HAP-1 (cell line): ENCODE measurements at places on chromosomes 4 and X.

GRCh38 chrX:1416965-1417760, 25.2 kb upstream of the SLC25A6 start:
- DNase-seq, result no peak

GRCh38 chr4:55879224-55879623, 25.8 kb downstream of the EXOC1 start:
- no peak for DNase-seq

- peak; percentile 71 for DNase-seq
Measured at GRCh38 chr4:122003335-122003734, 51.5 kb upstream of the TRPC3 start.

DNA sequence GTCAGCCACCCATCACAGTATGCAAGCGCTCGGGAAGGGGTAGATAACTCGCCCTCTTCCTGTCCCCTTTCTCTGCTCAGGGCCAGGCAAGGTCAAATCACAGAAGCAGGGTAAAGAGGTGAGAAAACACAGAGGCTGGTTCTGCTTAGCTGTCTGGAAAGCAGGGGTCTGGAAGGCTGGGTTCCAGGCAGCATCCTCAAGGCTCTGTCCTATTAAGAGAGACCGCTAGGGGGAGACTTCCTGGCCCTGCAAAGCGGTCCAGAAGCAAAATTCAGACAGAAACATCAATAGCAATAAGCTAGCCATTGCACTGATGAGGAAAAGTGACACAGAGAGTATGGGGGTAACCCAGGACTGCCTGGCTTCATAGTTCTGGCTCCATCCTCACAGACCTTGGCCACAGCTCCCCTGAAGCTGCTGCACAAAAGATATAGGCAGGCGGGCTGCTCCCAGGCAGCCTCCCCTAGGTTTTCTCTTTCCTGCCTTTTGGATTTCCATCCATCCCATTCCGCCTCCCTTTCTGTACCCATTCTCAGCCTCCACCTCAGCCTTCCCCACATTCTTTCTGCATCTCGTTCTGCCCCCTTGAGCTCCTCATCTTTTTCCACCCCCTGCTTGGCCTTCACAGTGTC, 308.5 kb downstream of the EVC2 start:
- peak; percentile 48 for DNase-seq

GRCh38 chr4:8727546-8728510, 135.3 kb downstream of the CPZ start:
- DNase-seq, result peak; percentile 4

- DNase-seq, result no peak
Measured at GRCh38 chr4:98794565-98795205, 134.2 kb downstream of the EIF4E start.

DNA sequence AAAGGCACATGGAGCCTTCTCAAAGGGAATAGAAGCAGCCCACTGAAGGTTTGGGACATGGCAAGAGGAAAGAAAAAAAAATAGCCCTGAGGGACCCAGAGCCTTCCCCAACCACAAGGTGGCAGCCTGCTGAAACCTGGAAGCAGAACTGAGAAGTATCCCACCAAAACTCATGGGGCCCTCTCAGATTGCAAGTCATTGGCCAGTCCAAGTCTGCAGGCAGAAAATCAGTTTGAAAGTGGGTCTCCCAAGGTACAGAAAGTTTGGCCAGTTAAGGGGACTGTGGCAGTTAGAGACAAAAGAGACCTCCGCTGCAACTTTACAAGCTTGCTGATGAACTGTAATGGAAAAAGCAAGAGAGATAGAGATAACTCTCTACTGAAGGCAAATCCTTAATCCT, 155.8 kb downstream of the ANTXR2 start:
- DNase-seq, result peak; percentile 56

DNA sequence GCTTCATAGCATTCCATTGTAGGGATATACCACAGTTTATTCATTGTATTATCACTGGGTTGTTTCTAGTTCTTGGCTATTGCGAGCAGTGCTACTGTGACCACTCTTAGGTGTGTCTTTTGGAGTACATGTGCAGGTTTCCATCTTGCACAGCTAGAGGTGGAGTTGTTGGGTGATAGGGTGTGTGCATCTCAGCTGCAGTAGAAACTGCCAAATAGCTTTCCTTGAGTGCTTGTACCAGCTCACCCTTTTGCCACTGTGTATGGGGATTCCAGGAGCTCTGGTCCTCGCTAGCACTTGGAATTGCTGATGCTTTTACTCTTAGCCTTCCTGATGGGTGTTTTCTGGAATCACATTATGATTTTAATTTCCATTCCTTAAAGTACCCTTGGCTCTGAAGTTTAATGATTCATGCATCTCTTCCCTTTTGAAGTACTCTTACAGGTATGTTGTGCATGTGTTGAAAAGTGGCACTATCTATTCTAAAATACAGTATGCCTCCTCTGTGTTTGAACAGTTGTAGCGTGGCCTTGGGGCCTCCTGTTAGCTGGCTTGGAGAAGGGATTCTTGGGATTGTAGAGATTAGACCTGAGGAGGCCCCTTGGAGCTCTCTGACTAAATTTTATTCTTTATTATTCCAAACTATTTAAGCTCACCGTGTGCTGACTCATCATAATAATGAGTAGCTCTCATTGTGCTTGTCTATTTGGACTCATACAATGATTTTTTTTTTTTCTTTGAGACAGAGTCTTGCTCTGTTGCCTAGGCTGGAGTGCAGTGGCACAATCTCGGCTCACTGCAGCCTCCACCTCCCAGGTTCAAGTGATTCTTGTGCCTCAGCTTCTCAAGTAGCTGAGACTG, 38.4 kb downstream of the HTT start:
- DNase-seq, result no peak

DNA sequence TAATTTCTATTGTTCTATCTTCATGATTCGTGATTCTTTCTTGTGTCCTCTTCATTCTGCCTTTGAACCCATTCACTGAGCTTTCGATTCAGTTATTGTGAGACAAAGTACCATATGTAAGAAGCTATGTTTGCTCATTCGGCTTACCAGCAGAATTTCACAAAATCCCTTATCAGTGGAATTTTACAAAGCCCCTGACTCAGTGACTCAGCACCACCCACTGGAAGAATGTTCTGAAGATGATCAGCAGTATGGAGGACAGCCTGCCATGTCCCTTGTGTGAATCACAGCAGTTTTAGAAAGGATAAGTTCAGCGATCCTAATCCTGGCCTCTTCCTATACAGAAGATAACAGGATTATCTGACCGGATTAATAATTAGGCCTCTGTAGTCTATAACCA, 5.8 kb upstream of the UXT start:
- DNase-seq, result no peak

DNA sequence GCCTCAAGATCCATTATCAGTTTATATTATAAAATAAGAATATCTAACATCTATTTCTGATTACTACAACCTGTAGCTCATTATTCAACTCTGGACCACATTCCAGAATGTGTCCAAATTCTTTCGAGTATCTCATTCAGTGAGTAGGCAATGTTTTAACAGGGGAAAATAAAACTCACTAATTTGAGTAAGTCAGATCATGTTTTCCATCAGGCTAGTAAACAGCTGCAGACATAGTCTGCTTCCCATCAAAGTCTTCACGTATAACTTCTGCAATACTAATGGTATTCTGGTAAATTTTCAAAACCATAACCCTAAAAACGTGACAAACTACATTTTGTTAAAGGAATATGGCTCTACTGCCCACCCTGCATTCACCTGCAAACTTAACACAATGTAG, 31.8 kb downstream of the TBCK start:
- no peak for DNase-seq

GRCh38 chr4:23819041-23819511, 70.8 kb downstream of the PPARGC1A start:
- no peak for DNase-seq

DNA sequence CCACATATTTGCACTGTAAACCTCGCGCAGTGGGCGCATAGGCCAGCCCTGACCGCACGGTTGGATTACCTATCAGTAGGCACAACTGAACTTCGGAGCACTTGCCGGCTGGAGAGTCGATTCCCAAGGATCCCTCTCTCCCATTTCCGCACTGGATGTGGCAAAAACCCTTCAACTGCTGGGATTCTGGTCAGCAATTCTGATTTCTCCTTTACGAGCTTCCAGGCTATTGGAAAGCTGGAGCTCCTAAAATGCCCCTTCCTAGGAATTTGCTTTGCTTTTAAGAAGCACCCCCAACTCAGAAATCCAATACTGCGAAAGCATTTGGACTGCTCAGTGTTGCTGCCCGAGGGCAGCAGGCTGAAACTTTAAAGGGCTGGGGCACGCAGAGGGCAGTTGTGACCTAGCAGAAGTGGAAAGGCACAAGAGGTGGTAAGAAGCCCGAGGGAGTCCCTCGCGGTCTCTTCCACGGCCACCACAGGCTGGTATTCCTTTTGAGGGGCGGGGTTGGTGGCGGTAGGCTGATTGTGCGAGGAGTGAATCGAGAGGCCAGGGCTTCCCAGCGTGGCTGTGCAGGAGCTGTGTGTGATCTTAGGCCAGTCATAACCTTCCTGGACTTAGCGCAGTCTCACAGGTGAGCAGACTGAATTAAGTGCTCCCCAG, 1.6 kb downstream of the ZAR1 start:
- no peak for DNase-seq

DNA sequence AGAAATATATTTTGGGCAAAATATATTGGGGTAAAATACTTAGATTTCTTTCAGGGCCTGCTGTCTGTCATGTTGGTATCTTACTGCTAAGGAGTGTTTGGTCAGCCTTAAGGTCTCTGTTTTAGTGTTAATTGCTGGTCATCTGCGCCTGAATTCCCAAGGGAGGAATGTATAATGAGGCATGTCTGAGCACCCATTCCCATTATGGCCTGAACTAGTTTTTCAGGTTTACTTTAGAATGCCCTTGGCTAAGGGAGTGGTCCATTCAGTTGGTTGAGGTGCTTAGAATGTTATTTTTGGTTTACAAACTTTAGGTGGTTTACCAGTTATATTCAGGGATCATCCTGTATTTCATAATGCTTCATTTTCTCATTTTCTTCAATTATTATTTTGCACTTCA, 125.9 kb downstream of the CFAP299 start:
- DNase-seq, result no peak

- DNase-seq, result no peak
Measured at GRCh38 chr4:40550196-40550595, 79.5 kb downstream of the RBM47 start.

GRCh38 chr4:1364217-1364616, 17.2 kb downstream of the UVSSA start:
- DNase-seq, result no peak

DNA sequence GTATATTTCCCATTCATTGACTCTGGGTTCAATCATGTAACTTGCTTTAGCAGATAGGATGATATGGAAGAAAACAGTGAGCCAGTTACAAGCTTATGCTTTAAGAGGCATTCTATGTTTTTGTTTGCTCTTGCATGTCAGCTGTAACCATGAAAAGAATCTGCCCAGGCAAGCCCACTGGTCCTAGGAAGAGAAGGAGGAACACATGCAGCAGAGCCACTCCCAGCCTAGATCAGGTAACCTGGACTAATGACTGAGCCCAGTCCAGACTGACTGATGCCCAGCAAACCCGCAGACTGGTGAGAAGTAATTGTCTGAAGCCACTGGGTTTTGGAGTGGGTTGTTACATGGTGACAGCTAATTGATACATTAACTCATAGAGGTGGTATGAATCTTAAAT, 167.9 kb downstream of the COL4A6 start:
- DNase-seq, result no peak

DNA sequence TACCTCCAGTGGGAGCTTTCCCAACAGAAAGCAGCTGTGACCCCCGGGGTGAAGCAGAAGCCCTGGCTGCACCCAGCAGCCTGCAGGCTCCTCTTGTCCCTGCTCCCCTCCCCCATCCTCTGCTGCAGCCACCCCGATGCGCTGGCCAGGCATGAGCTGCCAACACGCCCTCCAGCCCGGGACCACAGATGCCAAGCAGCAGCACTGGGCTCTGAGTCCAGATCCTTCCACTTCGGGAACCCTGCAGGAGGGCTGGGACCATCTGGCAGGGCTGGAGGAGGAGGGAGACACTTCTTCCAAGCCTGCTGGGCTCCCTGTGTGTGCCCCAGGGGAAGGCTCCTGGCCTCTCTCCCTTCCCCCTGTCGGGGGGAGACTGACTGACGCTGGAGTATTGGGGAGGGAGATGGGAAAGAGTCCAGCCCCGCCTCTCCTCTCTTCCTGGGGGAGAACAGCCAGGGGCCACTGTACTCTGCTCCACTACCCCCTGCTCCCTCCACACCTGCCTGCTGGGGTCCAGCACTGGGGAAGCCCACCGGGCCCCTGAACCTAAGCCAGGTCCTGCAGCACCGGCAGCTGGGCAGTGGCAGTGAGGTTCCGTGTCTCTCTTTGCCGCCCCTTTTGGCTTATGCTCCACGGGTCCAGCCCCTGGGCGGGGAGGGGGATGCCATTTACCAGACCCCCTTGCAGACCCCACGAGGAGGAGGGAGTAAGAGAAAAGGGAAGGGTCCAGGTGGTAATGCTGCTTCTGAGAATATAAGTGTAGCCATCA, 55.7 kb downstream of the PPP2R2C start:
- no peak for DNase-seq

GRCh38 chrX:43718081-43718480, 62.0 kb downstream of the MAOA start:
- no peak for DNase-seq

DNA sequence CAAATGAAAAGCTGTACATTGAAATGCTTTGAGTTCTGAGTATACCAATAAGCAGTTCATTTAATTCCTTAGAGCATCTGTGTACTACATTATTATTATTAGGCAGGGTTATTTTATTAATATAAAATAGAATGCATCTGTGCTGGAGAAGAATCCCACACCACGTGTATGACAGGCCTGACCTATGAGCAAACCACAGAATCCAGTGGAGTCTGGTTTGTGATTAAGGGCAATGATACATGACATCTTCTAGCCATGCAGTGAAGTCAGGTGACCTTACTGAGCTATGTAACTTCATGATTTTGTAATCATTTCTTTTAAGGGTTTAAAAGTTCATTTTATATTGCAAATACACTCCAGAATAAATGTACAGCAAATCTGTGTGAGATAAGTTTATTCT, 1165.0 kb upstream of the TENM3 start:
- no peak for DNase-seq

GRCh38 chr4:33160126-33160525, 2440.0 kb downstream of the PCDH7 start:
- peak; percentile 19 for DNase-seq

DNA sequence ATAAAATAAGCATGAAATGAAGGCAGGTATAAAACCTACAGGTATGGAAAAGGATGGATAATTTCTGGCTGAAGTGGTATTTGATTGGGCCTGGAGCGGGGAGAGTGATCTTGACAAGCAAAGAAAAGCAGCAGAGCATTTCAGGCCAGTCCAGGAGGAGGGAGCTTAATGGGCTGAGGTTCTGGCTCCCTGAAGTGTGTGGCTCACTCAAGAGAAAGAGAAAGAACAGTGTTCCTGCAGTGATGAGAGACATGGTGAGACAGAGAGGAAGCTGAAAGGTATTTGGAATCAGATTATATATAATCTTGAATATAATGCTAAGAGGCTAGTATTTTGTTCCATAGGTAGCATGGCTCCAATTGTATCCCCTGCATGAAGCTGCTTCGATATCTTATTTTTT, 153.5 kb downstream of the MGST2 start:
- no peak for DNase-seq

- DNase-seq, result no peak
Measured at GRCh38 chr4:159070742-159071141, 32.1 kb upstream of the RAPGEF2 start.

DNA sequence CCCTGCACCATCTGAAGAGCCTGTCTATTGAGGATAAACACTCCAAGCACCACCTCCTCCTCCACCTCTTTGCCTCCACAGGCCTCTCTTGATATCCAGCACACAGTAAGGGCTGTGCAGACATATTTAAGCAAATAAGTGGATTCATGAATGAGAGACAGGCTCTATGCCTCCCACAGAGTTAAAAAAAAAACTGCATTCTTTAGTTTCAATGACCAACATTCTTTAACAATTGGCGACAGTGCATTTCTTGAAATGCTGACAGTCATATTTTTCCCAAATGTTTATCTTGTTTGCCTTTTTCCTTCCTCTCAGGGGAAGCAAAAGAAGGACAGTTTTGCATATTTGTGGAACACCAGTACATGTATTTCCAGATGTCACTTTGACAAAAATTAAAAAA, 38.6 kb downstream of the MXRA5 start:
- no peak for DNase-seq
